ENCODE measurements at places on chromosomes 11 and 22.

GRCh38 chr11:129721685-129722084 is 94.0 kb upstream of the TMEM45B start:
- no peak for DNase-seq

- no peak for DNase-seq
Measured at GRCh38 chr22:22750335-22751042, 106.1 kb downstream of the GGTLC2 start.

GRCh38 chr22:46131151-46131587 is 19.2 kb upstream of the PPARA start:
- DNase-seq = no peak

DNA sequence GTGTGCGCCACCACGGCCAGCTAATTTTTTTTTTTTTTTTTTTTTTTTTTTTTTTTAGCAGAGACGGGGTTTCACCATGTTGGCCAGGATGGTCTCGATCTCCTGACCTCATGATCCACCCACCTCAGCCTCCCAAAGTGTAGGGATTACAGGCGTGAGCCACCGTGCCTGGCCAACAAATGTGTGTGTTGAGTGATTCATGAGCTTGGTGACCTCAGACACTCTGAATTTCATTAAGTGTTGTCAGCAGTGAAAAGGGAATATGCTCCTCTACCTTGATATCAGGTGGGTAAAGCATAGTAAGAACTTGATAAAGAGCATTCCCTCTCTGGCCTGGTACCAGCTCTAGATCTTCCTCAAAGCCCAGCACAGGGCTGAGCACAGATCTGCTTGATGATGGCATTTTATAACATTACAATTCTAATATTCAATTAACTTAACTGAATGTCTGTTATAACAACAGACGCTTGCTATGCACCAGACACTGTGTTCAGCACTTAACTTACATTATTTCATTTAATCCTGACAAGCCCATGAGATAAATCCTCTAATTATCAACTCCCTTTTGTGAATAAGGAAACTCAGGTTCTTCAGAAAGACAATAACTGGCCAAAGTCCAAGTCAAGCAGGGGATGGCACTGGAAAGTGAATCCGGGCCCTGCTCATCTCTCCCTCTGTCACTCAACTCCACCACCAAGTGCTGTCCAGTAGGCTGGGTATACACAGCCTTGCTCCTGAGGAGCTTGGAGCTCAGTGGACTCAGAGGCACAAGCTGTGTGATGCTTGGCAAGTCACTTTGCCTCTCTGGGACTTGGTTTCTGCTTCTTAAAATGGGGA is 13.0 kb downstream of the TBC1D10A start:
- no peak for DNase-seq

DNA sequence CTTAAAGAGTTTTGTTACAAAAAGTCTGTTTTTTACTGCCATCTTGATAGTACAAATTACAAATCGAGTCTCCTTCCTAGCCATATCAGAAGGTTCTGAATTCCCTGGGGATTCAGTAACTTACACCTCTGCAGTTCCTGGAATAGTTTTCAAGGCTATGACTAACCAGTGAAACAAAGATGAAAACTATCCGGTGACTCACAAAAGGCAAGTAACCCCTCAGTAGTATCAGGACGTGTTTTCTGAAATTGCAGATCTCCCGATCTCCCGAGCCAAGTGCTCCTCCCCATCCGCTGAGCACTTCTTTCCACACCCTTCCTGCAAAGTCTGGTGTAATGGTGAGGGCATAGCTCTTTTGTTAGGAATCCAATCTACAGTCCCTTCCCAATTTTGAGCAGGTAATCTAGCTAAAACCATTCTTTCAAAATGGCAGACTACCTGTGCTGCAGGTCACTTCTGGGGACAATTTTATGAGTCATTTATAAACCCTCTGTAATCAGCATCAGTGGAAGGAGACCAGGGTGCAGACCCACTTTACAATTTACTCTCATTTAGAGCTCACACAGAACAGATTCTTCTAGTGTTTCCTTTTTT is 7.7 kb downstream of the E2F8 start:
- DNase-seq = no peak

DNA sequence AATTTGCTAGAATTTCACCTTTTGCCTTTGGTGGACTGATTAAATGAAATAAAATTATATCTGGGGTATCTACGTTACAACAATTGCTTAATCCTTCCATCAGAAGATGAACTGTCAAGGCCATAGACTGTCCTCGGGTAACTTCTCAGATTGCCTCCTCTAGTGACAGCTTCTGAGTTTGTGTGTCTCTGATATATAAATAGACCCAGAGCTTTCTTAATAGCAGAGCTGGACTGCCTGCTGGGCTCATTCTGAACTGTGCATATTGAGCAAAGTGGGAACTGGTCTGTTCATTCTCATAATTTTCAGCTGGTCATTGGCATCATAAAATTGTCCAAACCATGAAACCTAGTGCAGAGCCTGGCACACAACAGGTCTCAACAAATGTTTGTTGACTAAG is 99.1 kb upstream of the GRAMD1B start:
- DNase-seq = no peak

- no peak for DNase-seq
Measured at GRCh38 chr11:133443206-133443747, 89.0 kb downstream of the OPCML start.

- DNase-seq = no peak
Measured at GRCh38 chr11:69260622-69261021, 33.3 kb upstream of the MYEOV start.

GRCh38 chr11:29008481-29008880 is 900.3 kb downstream of the METTL15 start:
- no peak for DNase-seq

DNA sequence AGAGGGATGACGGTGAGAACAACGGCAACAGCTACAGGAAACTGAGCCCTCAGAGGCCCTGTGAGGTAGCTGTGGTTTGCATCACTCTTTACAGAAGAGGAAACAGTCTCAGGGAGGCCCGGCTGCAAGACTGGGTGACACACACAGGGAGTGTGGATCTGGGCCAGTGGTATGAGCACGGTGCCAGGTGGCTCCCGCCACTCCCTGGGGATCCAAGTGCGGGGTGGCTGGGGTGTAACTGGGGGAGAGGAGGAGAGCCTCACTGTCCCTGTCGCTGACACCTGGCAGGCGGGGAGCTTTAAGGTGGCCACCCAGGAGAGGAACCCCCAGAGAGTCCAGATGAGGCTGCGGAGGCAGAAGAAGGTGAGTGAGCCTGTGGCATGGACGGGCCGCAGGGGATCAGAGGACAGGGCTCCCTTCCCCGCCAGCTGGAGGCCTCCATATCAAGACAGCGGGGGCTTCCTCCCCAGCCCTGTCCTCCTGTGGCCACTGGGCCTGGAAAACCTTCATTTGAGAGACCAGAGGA is 5.6 kb downstream of the RGL4 start:
- DNase-seq = peak; percentile 62

- no peak for DNase-seq
Measured at GRCh38 chr11:91164452-91164822, 941.6 kb upstream of the CHORDC1 start.

- DNase-seq = no peak
Measured at GRCh38 chr11:76334826-76335389, 46.0 kb downstream of the THAP12 start.

DNA sequence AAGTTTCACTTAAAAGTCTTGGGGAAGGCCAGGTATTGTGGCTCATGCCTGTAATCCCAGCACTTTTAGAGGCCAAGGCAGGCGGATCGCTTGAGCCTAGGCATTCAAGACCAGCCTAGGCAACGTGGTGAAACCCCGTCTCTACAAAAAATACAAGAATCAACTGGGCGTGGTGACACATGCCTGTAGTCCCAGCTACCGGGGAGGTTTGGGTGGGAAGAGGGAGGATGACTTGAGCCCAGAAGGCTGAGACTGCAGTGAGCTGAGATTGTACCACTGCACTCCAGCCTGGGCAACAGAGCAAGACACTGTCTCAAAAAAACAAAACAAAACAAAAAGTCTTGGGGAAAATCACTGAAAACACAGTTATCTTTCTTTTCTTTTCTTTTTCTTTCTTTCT is 15.4 kb upstream of the XBP1 start:
- DNase-seq = no peak

DNA sequence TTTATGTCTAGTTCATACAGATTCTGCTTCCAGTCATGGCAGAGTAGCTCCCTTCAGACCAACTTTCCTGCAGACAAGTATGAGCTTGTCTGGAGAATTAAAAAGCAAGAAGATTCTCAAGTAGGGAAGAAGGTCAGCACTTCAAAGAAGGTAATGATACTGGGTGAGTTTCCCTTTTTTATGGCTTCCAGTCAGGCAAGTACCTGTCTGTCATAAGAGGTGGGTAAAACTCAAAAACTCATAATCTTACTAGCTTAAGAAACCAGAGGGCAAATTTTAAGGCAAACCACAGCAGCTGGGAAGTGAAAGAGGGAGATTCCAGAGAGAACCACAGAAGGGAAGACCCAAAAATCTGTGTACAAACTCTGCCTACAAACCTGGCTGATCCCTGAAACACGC is 54.2 kb downstream of the DENND5A start:
- no peak for DNase-seq

DNA sequence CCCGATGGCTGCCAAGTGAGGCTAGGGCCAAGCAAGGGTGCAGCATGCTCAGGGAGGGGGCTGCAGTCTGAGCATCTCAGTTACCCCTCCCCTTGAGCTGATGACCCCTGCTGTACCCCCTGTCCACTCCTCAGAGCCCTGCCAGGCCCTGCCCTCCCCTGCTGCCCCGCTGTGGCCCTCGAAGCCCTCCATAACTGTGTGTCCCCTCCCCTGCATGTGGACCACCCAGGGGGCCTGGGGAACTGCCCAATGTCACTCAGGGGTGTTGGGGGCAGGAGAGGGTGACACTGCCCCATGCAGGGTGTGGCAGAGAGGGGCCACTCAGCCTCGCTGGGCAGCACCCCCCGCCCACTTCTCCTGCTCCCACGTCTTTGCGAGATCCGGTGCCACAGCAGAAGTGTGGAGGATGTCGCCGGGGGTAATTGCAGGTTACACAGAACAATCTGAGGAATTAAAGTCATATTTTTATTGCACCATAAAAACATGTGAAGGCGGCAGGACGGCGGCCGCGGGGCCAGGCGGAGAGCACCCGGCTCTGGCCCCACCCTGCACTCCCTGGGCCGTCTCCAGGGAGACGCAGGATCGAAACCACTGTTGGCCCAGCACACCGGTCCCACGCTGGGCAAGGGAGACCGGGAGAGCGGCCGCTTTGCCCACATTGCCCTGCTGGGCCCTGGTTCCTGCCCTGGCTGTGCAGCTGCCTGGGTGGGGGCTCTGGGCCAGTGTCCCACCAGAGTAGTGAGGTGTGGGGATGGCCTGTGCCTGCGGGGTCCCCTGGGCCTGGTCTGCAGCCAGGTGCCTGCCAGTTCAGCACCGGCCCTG is 18.7 kb upstream of the GNB1L start:
- DNase-seq = no peak
